Stimulated activated CD4-positive, alpha-beta T cell treated with anti-CD3 and anti-CD28 coated beads, Interleukin-1b, Interleukin-23, amount 100 ng/mL, for 48 hours (primary cell): ENCODE measurements at places on chromosomes 7 and 10.

- no peak for DNase-seq
Measured at GRCh38 chr10:113953505-113954272, 90.0 kb upstream of the ADRB1 start.

DNA sequence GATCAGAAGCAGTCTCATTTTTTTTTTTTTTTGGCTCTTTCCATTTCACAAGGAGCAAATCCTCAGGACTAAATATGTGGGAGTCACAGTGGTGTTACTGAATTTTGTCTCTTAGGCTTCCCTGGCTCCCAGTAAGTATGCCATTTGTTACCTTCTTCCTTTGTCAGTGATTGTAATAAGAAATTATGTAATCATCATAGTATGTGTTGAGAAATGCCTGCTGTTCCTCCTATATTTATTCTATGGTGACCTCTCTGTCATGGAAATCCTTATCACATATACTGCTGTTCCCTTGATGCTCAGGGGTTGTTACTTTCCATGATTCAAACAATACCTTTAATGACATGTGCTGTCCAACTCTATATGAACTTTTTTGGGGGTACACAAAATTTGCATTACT is 4.8 kb upstream of the OR9A4 start:
- DNase-seq, result no peak

- DNase-seq, result no peak
Measured at GRCh38 chr7:121516821-121517220, 120.7 kb upstream of the FAM3C start.

- DNase-seq, result no peak
Measured at GRCh38 chr7:112748381-112748780, 41.8 kb downstream of the TMEM168 start.

DNA sequence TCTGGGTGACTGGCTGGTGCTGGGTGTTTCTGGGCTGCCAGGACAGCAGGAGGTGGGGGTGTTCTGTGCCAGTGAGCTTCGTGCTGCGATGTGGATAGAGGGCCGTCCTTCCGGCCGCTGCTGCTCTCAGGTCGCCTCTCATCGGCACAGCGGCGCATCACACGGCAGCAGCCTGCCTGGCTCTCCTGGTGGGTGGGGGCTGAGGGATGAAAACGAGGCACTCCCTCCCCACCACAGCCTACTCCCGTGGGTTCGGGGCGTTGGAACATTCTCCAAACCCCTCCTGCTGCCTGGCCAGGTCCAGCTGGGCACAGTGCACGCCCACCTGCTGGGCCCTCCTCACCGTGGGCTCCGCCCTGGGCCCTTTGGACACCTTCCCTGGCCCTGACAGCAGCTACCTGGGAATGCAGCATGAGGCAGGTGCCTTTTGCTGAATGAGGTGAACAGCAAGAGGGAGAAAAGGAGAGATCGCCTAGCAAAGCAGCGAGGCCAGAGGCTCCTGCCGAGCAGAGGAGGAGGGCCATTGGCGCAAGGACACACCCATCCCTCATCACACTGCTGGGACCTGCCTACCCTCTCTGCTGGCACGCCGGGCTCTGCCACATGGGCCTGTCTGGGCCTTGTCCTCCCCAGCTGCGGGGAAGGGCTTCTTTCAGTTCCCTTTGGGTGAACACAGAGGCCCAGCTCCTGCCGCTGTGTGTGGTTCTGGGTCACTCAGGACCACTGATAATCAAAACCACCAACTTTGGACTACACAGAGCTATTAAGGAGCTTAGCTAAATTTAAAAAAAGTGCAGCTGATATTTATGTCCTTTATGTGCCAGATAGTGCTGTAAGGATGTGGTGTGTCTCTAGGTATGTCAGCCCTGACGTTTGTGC is 33.4 kb downstream of the INPP5A start:
- DNase-seq, result no peak

GRCh38 chr10:33410096-33410859 is 75.8 kb upstream of the NRP1 start:
- no peak for DNase-seq

GRCh38 chr10:62638062-62638477 is 166.4 kb upstream of the ADO start:
- no peak for DNase-seq

DNA sequence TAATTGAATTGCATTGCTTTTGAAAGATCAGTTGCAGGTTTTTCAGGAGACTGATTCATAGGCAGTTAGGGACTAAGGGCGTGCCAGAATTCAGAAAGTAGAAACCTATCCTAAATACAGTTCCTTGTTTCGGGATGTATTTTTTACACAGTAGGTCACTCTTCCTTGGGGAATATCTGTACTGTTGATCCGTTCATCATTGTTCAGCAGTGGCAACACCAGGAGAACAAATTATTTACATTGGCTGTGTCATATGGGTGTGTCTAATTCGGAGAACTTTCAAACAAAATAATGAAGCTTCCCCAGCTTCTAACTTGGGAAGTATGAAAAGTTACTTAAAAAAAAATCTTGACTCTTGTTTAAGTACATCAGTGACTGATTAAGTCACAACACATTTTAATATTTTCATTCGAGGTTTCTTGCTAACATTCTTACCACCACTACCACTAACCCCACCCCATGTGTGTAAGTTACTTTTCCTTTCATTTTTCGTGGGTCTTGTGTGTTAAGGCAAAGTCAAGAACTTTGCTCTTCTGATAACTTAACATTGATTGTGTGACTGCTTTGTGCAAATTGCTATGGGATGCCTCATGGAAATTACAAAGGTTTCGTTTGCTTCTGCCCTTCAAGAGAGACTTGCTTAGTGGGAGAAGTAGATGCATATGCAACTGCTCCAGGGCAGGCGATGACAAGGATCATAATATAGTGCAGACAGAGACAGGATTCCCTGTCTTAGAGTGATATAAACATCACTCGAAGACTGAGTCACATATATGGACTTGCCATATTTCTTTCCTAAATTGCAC is 43.8 kb upstream of the RPA3 start:
- no peak for DNase-seq

- DNase-seq, result no peak
Measured at GRCh38 chr10:124049484-124049883, 43.9 kb downstream of the CHST15 start.

GRCh38 chr10:79505829-79506228 is 6.5 kb upstream of the EIF5AL1 start:
- no peak for DNase-seq

DNA sequence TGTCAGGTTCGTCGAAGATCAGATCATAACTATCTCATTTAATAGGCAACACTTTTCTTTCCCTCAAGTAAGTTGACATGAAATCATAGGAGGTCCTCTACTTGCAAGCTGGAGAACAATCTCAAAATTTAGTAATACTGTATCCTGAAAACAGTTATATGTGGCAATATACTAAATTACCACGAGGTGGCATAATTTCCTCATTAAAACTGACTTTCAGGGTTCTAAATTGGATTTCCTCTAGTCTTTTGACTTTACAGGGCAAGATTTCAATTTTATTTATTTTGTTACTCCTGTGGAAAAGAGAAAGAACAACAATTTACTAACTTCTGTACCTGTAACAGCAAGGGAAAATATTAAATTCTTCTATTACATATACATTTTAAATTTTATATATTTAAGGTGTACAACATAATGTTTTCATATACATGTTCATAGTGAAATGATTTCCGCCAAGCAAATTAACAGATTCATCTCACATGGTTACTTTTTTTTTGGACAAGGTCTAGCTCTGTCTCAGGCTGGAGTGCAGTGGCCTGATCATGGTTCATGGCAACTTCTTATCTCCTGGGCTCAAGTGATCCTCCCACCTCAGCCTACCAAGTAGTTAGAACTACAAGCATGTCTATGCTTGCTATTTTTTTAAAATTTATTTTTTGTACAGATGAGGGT is 53.4 kb upstream of the CYP2C18 start:
- no peak for DNase-seq

DNA sequence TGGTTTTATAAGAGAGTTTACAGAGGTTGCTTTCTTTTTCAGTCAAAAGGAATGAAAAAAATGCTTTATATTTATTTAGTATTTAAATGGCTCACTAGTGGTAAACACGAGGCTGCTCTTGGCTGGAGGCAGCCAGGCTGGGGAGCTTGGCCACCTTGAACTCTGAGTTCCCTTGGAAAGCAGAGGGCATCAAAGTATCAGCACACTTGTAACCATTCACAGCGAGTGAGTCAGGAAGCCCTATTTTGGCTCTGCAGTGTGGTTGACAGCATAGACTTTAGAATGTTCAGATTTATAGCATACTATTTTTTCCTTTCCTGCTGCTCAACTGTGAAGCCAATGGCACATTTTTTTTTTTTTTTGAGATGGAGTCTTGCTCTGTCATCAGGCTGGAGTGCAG is 51.6 kb downstream of the CYCS start:
- no peak for DNase-seq

DNA sequence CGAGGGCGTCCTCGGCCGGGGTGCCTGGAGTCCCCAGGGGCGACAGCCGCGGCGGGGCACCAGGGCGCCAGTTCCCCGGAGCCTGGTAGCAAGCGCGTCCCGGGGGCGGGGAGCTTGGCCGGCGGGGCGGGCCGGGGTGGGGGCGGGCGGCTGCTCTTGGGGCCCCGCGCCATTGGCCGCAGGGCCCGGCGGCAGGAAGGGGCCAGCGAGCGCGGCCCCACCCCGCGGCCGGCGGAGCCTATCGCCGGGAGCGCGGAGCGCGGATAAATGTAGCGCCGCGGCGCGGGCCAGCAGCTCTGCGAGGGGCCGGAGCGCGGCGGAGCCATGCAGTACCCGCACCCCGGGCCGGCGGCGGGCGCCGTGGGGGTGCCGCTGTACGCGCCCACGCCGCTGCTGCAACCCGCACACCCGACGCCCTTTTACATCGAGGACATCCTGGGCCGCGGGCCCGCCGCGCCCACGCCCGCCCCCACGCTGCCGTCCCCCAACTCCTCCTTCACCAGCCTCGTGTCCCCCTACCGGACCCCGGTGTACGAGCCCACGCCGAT is at the start of gene HHEX:
Gene HHEX, plus strand, starts transcription at position 293 of the 548 bp plus-strand sequence. Its CDS starts 32 bp downstream, at position 325.
- no peak for DNase-seq

GRCh38 chr10:56469482-56469881 is 108.4 kb upstream of the ZWINT start:
- DNase-seq, result no peak

- DNase-seq, result no peak
Measured at GRCh38 chr7:132919771-132920170, 162.1 kb downstream of the CHCHD3 start.

DNA sequence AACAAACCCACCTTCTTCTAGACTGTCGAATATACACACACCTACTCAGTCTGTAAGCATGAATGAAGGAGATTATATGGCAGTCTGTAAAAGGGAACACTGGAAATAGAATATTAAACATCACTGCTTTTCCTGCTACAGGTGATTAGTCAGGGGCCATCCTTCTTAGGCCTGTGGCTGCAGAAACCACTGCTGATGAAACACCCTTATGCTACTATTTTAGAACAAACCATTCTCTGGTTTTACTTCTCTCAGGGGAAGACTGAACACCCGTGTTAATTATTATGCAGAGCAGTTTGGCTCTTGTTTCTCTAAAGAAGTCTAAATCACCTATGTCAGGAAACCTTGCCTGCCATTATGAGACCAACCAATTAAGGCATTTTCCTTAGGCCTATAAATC is 351.1 kb upstream of the KLF6 start:
- no peak for DNase-seq

GRCh38 chr7:31553661-31554081 is 39.8 kb downstream of the ITPRID1 start:
- no peak for DNase-seq

DNA sequence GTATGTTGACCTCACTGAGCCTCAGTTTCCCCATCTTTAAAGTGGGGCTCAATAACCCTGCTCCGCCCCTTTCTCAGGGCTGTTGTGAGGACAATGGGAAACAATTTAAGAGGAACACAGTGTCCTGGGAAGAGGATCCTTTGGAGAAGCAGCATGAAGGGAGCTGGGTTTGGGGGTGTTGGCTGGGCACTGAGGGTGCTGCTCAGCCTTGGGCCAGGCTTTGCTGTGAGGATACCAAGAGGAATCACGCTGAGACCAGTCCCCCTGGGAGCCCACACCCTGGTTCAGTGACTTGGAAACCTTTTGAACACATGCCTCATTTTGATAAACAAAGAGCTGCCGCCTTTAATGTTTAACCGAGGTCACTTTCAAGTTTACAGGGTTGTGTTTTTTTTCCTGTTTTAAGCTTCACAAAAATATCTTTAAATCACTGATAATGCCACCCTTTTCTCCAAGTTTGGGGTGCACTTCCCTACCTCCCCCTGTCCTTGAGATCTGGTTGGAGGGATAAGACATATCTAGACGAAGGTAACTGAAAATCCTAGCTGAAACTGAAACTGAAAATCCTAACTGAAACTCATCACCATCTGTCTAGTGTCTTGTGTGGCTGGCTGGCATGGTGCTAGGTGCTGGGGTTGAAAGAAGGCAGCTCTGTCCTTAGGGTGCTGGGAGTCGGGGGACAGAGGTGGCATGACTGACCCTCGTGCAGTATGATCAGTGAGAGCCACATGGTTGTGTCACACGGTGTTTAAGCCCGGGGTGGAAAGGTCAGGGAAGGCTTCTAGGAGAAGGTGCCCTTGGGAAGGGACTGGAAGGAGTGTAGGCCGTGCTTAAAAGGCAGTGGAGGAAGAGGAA is 27.7 kb downstream of the ZNF775 start:
- DNase-seq, result peak; percentile 34

DNA sequence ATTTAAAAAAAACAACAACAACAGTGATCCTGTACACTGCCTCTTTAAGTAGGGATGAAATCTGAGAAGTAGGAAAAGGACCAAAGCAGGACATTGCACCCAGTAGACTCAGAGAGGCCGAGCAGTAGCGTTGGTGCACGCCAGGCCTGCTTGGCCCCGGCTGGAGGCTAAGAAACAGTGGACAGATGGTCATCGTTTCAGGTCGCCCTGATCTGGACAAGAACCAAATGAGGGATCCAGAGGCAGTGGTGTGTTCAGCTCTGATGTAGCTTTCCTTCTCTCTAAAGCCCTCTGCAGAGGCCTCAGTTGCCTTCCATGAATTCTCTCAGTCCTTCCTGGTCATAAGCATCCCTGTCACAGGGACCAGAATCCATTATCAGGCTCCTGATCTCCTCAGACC is 142.2 kb upstream of the CDCA7L start:
- no peak for DNase-seq

DNA sequence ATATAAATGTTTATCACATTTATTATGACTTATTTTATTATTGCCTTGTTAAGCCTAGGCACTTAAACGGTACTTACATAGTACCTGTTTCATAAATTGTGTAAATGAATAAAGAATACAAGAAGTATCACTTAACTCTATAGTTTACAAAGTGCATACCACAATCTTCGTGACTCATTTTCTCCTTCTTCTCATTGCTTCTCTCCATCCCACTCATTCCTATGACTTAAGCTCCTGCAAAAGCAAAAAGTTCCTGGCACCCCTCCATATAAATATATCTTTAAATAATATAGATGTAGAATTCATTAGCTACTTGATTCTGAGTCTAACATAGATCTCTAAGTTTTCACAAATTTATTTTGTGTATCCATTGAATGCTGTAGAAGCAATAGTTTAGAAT is 1382.0 kb upstream of the CELF2 start:
- DNase-seq, result no peak

GRCh38 chr10:51377932-51378599 is 303.8 kb downstream of the PRKG1 start:
- DNase-seq, result no peak

- DNase-seq, result no peak
Measured at GRCh38 chr7:2616387-2617324, 15.1 kb upstream of the TTYH3 start.

GRCh38 chr7:118281196-118281595 is 56.7 kb downstream of the ANKRD7 start:
- no peak for DNase-seq
